ENCODE measurements at places on chromosomes 5 and 9.

DNA sequence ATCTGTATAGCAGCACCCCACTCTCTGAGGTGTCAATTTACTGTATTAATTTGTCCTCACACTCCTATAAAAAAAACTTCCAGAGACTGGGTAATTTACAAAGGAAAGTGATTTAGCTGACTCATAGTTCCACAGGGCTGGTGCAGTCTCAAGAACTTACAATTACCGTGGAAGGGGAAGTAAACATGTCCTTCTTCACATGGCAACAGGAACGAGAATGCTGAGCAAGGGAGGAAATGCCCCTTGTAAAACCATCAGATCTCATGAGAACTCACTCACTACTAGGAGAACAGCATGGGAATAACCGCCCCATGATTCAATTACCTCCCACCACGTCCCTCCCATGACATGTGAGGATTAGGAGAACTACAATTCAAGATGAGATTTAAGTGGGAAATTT lies 602.6 kb downstream of the MTRR start:
- H3K36me3 ChIP-seq = no peaks in the 10 kb centered on the region
- no peak overlapping the region for H3K4me3 ChIP-seq
- no peak overlapping the region for H3K27ac ChIP-seq
- H3K4me1 ChIP-seq = no peaks in the 10 kb centered on the region
- H3K27me3 ChIP-seq = no peaks in the 10 kb centered on the region

GRCh38 chr5:87403409-87403808 lies 9.3 kb downstream of the CCNH start:
- peaks cover 91% of the 10 kb centered on the region for H3K36me3 ChIP-seq
- H3K4me1 ChIP-seq = peaks cover 2% of the 10 kb centered on the region
- ATAC-seq = no peak
- no peak overlapping the region for H3K4me3 ChIP-seq
- H3K27me3 ChIP-seq = no peaks in the 10 kb centered on the region
- no peak overlapping the region for H3K27ac ChIP-seq

- no peak overlapping the region for H3K4me3 ChIP-seq
- H3K27me3 ChIP-seq = no peaks in the 10 kb centered on the region
- H3K4me1 ChIP-seq = peaks cover 13% of the 10 kb centered on the region
Measured at GRCh38 chr9:88791105-88791805, 200.0 kb upstream of the S1PR3 start.

DNA sequence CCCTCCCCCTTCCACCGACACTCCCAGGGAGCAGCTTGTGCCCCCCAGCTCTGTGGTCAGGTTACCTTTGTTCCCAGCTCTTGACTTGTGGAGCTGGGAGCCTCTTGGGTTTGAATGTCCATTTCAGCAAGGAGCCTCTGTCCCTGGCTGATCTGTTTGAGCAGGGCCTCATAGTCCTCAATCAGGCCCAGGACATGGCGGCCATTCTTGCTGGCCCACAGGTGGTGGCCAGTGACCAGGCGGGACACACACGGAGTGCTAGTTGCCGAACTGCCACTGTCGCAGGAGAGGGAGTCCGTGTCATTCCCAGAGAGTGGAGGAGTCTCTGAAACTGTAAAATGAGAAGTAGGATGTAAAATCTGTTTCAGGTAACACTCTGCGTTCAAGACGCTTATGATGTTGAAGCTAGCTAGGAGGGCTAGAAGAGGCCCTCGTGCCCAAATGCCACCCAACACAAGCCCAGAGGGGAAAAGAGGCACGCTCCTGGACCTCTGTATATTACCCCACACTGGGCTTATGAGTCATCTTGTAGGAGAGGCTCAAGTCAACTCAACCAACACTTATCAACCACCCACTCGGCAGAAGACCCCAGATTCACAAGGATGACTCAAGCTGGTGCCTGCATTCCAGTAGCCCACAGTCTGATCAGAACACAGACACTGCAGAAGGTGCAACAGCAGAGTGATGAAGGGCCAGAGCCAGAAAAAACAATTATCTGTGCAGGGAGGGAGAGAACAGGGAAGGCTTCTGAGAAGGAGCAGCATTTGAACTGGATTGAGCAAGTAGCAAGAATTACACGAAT lies 177.0 kb downstream of the CDK5RAP2 start:
- H3K27ac ChIP-seq = no peak overlapping the region
- H3K36me3 ChIP-seq = no peaks in the 10 kb centered on the region

- peak overlapping the region; percentile 96 for H3K27ac ChIP-seq
- peak; percentile 35 for ATAC-seq
- no peaks in the 10 kb centered on the region for H3K36me3 ChIP-seq
- no peaks in the 10 kb centered on the region for H3K27me3 ChIP-seq
- H3K4me1 ChIP-seq = peaks cover 7% of the 10 kb centered on the region
Measured at GRCh38 chr9:100427366-100428263, 672 bp downstream of the MSANTD3 start.

Data from gastroesophageal sphincter (tissue), 4 donors.